Karpas-422 (cell line): ENCODE measurements at places on chromosomes 5 and 9. TPM values are rescaled to one million over a fixed set of nuclear protein-coding genes. Genes with fewer than 3 reads are reported as not detected.

DNA sequence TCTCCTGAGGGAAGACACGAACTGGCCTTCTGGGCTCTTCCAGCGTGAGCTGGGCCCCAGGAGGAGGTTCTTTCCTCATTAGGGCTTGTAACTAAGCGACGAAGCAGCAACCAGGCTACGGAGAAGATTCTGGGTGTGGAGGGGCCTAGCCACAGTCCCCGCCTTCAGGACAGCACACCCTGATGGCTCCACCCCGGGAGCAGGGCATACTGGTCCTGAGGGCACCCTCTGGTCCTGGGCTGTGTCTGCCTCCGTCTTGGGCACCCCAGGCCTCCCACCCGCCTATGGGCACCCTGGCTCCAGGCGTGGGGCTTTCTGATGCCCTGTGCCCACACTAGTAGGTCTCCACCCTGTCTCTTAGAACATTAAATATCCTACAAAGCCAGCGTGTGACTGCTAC lies 136.4 kb downstream of the OLFM1 start:
- no peak for DNase-seq
- H3K4me1 ChIP-seq = no peaks in the 10 kb centered on the region
- H3K4me3 ChIP-seq = no peak overlapping the region

DNA sequence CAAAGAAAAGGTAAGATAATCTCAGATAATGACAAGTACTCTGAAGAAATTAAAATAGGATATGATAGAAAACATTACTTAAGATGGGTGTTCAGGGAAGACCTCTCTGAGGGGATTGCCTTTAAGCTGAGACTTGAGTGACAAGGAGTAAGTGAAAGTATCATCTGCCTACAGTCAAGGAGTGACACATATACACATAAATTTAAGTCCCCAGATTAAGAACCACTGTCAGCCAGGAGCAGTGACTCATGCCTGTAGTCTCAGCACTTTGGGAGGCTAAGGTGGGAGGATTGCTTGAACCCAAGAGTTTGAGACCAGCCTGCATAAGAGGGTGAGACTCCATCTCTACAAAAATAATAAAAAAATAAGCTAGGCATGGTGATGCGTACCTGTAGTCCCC lies 19.7 kb upstream of the ANKHD1 start:
- no peak for DNase-seq
- no peaks in the 10 kb centered on the region for H3K27me3 ChIP-seq
- H3K36me3 ChIP-seq = no peaks in the 10 kb centered on the region
- H3K4me1 ChIP-seq = no peaks in the 10 kb centered on the region

- no peak overlapping the region for H3K4me3 ChIP-seq
- no peaks in the 10 kb centered on the region for H3K4me1 ChIP-seq
- H3K36me3 ChIP-seq = no peaks in the 10 kb centered on the region
These were observed 303.3 kb upstream of the ACTBL2 start for GRCh38 chr5:57785946-57786345.

DNA sequence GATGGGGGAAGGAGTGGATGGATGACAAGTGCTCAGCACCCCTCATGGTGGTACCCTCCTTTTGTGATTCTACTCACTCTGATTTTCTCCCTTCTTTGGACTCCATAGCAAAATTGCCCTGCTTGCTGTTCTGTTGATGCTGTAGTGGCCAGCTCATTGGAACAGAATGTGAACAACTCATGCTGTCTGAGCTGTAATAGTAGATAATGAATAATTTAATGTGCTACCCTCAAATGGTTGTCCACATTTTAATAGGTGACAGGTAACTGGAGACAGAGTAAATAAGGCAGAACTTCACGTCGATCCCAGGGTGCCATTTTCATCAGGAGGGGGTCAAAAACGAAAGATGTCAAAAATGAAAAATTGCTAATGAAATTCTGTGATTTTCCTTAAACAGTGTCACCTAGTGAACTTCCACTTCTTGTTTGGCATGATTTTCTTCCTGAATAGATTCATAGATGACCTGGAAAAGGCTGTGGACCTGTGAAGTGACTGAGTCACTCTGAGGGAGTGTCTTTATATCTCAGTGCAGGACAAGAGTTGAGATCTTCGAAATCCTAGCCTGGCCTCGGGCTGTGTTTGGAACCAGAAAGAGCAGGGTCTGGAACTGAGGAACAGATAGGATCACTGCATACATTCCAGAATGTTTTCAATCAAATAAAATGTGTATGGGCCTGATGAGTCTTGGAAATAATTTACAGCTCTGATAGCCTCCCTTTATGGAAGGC lies 270.2 kb downstream of the PSAT1 start:
- no peaks in the 10 kb centered on the region for H3K27me3 ChIP-seq
- H3K4me1 ChIP-seq = no peaks in the 10 kb centered on the region
- H3K27ac ChIP-seq = no peak overlapping the region
- H3K4me3 ChIP-seq = no peak overlapping the region

DNA sequence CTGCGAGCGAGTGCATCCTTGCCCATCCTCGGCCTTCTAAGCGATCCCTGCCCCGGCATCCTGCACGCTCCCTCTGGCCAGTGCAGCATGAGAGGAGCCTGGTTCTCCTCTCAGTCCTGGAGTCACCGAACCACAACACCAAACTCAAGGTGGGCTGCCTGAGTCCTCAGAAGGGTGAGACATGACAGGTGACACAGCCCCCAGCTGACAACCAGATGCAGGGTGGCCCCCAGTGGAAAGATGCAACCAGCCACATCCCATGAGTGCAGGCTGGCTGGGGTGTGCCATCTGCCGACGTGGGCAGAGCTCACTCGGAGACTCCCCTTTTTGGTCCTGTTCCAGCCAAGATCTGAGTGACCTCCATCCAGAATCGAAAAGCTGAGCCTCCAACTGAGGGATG lies 58.4 kb downstream of the COL23A1 start:
- no peak overlapping the region for H3K27ac ChIP-seq
- H3K4me1 ChIP-seq = no peaks in the 10 kb centered on the region
- H3K27me3 ChIP-seq = no peaks in the 10 kb centered on the region
- no peak for DNase-seq
- H3K4me3 ChIP-seq = no peak overlapping the region
- no peaks in the 10 kb centered on the region for H3K36me3 ChIP-seq

GRCh38 chr9:86644675-86645034 lies 290.4 kb upstream of the TUT7 start:
- DNase-seq = no peak
- H3K27ac ChIP-seq = no peak overlapping the region
- no peaks in the 10 kb centered on the region for H3K36me3 ChIP-seq
- no peak overlapping the region for H3K4me3 ChIP-seq
- H3K27me3 ChIP-seq = no peaks in the 10 kb centered on the region

DNA sequence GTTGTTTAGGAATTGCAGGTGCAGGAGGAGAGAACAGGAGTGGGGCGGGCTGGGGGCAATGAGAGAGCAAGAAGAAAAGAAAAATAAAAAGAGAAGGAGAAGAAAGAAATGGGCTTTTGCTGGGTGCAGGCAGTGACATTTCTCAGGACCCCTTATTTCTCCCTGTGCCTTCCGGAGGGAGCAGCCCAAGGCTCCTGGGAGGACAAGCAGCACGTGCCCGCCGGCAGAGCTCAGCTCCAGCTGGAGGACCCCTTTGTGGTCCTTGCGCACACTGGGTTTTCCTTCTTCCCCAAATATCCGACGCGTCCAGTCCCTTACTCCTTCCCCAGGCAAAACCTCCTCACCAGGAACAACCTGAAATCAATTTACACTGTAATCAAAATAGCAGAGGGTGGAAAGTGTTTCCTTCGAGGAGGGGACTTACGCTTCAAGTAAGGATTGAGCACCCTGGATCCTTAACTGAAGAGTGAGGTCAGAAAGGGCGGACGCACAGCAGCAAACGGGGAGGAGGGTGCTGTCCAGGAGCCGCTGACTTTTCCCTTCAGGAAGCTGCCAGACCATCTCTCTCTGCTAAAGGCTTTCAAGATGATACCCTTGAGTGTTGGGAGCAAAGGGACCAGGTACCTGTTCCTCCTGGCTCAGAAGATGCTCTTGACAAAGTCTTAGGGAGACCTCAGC lies 2.1 kb downstream of the BTNL9 start:
- no peak overlapping the region for H3K27ac ChIP-seq
- H3K27me3 ChIP-seq = no peaks in the 10 kb centered on the region
- H3K4me1 ChIP-seq = peaks cover 16% of the 10 kb centered on the region

- DNase-seq = no peak
- H3K36me3 ChIP-seq = peaks cover 32% of the 10 kb centered on the region
- no peaks in the 10 kb centered on the region for H3K27me3 ChIP-seq
- H3K4me1 ChIP-seq = peaks cover 46% of the 10 kb centered on the region
- H3K27ac ChIP-seq = no peak overlapping the region
These were observed 8.4 kb upstream of the RIC1 start for GRCh38 chr9:5620494-5620893.

DNA sequence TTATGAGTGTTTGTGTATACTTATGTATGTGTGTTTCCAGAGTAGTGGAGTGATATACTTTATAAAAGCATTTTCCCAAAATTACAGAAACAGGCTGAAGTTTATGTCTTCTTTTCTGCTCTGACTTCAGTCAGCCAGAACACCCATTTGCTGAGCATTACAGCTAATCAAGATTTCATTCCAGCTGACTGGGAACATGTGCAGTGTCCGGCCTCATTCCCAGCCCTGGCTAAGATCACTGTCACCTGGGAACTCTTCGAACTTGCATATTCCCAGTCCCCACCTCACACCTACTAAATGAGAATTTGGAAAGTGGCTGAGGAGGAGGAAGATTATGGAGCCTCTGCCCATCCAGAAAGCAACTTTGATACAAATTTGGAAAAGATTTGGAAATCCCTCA lies 90.8 kb upstream of the PRRC1 start:
- no peak overlapping the region for H3K27ac ChIP-seq
- no peaks in the 10 kb centered on the region for H3K27me3 ChIP-seq
- no peak overlapping the region for H3K4me3 ChIP-seq
- DNase-seq = no peak
- no peaks in the 10 kb centered on the region for H3K36me3 ChIP-seq

DNA sequence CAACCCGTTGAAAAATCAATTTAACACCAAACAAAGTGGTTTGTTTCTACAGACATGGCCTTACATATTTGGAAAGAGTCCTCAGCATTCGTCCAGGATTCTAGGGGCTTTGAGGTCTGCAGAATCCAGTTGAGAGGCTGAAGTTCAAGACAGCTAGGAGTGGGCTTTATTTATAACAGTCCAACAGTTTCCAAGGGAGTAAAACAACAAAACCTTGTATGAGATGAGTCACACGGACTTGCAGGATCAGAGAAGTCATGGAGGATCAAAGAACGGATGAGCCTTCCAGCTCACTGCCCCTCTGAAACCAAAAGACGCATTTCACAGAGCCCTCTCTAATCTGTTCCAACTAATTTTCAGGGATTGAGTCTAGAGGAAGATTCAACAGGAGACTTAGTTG lies 11.1 kb upstream of the ESM1 start:
- H3K27me3 ChIP-seq = no peaks in the 10 kb centered on the region
- no peak overlapping the region for H3K4me3 ChIP-seq
- no peak for DNase-seq
- no peak overlapping the region for H3K27ac ChIP-seq

NPM1 gene
- total RNA-seq = 1,235 and 1,970 TPM in 2 replicates

GCNT1 gene
- total RNA-seq = 10.8 and 13.1 TPM in 2 replicates
